Right forelimb (tissue), 1 donor: ENCODE measurements at places on chromosomes 12 and 14.

DNA sequence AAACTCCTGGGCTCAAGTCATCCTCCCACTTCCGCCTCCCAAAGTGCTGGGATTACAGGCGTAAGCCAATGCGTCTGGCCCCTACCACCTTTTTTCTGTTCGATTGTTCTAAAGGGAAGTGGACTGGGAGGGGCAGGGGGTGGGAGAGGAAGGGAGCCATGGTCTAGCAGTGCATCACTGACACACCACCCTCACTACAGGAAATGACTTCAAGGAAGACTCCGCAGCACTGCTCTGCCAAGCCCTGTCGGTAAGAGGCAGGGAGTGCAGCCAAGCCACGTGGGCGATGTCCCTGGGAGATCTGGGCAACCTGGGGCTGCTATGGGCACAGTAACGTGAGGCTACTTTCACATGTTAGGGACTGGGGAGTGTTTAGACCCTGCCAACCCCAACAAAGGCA lies 18.0 kb downstream of the LRRC74A start:
- DNase-seq: no peak

GRCh38 chr12:45121224-45121623 lies 70.3 kb upstream of the DBX2 start:
- no peak for DNase-seq

DNA sequence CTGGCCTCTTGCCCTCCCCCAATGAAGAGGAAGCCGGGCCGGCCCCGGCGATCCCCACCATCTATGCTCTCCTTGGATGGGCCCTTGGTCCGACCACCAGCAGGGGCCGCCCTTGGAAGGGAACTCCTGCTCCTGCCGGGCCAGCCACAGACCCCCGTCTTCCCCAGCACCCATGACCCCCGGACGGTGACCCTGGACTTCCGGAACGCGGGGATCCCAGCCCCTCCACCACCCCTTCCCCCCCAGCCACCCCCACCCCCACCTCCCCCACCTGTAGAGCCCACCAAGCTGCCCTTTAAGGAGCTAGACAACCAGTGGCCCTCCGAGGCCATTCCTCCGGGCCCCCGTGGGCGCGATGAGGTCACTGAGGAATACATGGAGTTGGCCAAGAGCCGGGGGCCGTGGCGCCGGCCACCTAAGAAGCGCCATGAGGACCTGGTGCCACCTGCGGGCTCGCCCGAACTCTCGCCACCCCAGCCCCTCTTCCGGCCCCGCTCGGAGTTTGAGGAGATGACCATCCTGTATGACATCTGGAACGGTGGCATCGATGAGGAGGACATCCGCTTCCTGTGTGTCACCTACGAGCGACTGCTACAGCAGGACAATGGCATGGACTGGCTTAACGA lies 19.4 kb downstream of the SETD1B start:
- no peak for DNase-seq

- no peak for DNase-seq
These were observed 184.8 kb upstream of the RPH3A start for GRCh38 chr12:112606611-112607365.

DNA sequence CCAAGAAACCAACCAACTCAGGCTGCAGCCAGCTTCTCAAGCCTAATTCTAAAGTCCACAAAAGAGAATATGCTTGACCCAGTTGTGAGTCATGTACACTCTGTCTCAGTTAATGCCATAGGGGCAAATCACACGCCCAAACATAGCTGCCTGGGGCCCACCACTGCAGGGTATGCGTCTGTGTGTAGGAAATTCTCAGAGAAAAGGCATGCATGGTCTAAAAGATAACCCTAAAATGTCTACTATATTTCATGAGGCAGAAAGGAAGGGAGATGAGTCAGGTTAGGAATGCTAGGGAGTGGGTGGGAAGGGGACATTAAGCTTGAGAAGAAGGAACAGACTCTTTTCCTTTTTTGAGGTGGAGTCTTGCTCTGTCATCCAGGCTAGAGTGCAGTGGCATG lies 22.3 kb upstream of the SPTLC2 start:
- DNase-seq: no peak

DNA sequence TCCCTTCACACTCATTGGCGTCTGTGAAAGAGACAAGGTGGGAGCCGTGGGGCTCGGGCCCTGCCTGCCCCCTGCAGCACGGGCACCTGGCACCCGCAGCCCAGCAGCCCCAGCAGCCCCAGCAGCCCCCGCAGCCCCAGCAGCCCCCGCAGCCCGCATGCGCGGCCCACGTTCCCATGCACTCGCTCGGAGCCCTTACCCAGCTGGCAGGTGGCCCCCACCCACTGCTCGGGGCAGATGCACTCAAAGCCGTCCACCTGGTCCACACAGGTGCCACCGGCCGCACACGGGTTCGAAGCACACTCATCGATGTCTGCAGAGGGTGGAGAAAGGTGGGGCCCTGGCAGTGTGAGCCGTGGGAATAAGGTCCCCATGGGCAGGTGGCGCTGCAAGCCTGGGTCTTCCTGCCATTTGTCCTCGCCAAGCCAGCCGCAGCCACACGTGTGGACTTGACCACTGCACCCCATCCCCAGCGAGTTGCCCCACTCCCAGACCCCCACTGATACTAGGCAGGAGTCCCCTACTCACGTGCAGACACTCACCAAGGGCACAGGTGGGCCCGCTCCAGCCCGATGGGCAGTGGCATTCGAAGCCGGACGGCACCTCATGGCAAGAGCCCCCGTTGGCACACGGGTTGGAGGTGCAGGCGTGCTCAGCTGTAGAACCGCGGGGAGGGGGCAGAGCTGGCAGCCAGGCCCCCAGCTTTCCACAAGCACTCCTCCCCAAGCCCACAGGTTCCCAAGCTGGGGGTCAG lies 17.3 kb downstream of the JAG2 start:
- peak; percentile 23 for DNase-seq

DNA sequence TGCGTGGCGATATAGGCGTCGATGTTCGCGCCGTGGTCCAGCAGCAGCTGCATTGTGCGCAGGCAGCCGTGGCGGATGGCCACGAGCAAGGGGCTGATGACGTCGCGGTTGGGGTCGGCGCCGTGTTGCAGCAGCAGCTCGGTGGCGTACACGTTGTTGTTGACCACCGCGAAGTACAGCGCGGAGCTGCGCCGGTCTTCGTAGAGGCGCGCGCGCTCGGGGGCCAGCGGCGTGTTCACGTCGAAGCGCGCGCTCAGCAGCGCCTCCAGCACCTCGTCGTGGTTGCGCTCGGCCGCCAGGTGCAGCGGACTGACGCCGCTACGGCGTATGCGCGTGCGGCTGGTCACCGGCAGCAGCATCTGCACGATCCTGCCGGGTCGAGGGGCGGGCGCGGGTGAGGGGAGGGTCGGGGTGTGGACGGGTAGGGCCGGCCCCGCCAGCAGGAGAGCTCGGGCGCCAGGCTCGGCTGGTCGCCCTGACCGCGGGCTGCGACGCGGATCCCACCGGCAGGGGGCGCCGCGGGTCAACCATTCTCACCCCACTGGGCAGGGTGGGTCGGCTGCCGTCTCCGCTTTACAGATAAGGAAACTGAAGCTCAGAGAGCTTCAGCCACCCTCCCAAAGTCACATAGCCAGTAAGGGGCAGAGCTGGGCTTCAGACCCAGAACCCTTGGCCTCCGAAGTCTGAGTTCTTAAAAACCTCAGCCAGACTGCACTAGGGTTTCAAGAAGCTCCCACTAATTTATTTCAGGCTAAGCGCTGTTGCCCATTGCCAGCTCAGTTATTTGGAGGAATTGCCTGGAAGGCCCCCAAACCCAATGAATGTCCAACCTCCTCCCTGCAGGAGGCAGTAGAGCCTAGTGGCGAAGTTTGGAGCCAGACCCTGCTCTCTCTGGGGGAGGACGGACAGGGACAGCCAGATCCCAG lies 12.4 kb downstream of the FAM181A start:
- peak; percentile 87 for DNase-seq

- DNase-seq: no peak
These were observed 20.5 kb downstream of the SARNP start for GRCh38 chr12:55797068-55797467.

- no peak for DNase-seq
These were observed 26.0 kb downstream of the DCP1B start for GRCh38 chr12:1978078-1978862.

GRCh38 chr14:95434121-95434520 lies 82.3 kb downstream of the SYNE3 start:
- DNase-seq: no peak

GRCh38 chr12:51326698-51327439 lies 2.9 kb upstream of the BIN2 start:
- no peak for DNase-seq

DNA sequence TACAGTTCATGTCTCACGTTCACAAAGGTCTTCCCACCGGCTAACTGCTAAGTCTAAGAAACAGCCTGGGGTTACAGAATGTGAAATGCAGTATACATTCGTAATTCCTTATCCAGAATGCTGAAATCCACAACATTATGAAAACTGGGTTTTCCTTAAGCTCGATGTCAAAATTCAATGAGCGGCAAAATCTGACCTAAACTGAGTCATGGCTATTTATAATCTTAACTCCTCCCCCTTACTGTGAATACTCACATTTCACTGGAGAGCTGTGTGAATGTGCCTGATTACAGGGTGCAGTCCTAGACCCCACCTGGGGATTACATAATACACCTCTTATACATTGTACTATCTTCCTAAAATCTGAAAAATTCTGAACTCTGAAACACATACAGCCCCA lies 35.3 kb downstream of the STX2 start:
- no peak for DNase-seq

GRCh38 chr14:48723841-48724495 lies 862.2 kb downstream of the RPS29 start:
- no peak for DNase-seq

- DNase-seq: no peak
These were observed 96.5 kb downstream of the UNC79 start for GRCh38 chr14:93527203-93527607.

- no peak for DNase-seq
These were observed 22.2 kb downstream of the SLC41A2 start for GRCh38 chr12:104935886-104936285.

GRCh38 chr12:89309440-89309802 lies 42.9 kb downstream of the DUSP6 start:
- no peak for DNase-seq

- DNase-seq: no peak
These were observed 8.4 kb upstream of the ARHGAP5 start for GRCh38 chr14:32068708-32069107.

GRCh38 chr14:38040411-38040810 lies 167.3 kb upstream of the SSTR1 start:
- DNase-seq: no peak

GRCh38 chr14:84864548-84865271 lies 665.2 kb upstream of the FLRT2 start:
- no peak for DNase-seq

GRCh38 chr14:100261621-100262020 lies 22.7 kb downstream of the YY1 start:
- no peak for DNase-seq

DNA sequence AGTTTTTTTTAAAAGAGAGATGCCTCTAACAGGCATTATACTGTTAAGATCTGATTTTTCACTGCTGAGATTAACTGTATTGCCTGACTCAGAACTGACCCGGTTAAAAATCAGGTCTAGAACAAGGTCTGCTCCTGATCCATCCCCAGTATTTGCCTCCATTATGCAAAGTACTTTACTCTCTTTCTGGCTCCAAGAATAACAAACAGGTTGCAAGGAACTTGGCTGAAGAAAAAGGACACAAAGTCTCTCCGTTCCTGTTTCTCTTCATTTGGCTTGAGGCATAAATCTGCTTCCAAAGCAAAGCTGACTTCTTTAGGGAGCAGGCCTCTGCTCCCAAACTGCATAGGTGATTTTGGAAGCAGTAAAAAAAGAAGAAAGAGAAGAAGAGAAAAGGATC lies 199.3 kb upstream of the PDZRN4 start:
- DNase-seq: no peak

DNA sequence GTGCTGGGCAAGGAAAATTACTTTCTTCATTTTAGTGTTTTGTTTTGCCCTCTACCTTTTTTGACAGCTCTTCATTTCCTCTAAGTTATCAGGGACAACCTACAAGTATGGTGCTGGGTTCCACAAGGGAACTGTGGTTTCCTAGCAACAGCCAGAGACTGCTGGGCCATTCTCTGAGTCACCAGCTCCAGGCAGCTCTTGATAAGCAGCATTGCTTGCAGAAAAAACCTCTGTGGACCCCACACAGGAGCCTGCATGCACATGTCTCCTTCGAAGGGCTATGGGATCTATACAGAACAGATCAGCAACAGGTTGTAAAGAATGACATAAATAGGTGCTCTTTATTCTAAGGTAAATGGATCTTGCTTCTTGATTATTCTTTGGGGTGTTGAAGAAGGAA lies 81.0 kb upstream of the CCDC196 start:
- DNase-seq: no peak
